Activated CD4-positive, alpha-beta T cell treated with anti-CD3 and anti-CD28 coated beads, Interleukin-2, amount 10 ng/mL, durations not matched to agents 24 days and 14 days (primary cell): ENCODE measurements at places on chromosomes 4 and X.
A peak's percentile ranks its signal among the peaks of the same experiment; 100 is the strongest.

- DNase-seq: peak; percentile 75
These were observed 143.6 kb downstream of the SLIT2 start for GRCh38 chr4:20395160-20395773.

GRCh38 chr4:123616951-123617461 lies 220.4 kb downstream of the SPRY1 start:
- DNase-seq: peak; percentile 83

DNA sequence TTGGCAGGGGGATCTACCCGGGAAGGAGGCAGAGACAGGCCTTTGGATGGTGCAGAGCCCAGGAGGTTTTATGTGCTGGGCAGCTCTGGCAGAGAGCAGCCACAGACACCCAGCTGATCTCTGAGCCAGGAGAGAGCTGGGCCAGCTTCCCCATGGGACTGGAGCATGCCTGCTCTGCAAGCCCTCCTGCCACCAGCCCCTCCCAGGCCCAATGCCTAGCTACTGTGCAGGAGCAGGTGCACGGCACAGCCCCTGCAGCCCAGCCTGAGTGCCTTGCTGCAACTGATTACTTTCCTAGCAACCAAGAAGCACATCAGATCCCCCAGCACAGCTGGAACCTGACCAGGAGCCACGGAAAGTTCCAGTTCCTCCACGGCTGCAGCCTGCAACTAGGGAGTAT lies 57.8 kb upstream of the BEND2 start:
- DNase-seq: no peak

- DNase-seq: no peak
These were observed 559.1 kb downstream of the FSTL5 start for GRCh38 chr4:161604516-161605300.

GRCh38 chr4:55996646-55997045 lies 47.9 kb downstream of the CEP135 start:
- no peak for DNase-seq

DNA sequence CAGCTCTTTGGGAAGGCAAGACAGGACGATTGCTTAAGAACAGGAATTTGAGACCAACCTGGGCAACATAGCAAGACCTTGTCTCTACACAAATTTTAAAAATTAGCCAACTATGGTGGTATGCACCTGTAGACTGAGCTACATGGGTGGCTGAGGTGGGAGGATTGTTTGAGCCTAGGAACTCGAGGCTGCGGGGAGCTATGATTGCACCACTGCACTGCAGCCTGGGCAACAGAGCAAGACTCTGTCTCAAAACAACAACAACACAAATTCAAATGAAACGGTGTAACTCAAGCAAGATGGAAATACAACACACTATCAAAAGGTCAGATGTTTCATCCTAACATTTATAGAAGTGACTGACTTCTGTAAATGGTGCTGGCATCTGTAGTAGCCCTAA lies 37.1 kb downstream of the XG start:
- DNase-seq: no peak

- no peak for DNase-seq
These were observed 150.0 kb downstream of the MAML3 start for GRCh38 chr4:140003876-140004548.

GRCh38 chr4:112251019-112251643 lies 19.5 kb downstream of the AP1AR start:
- DNase-seq: no peak

DNA sequence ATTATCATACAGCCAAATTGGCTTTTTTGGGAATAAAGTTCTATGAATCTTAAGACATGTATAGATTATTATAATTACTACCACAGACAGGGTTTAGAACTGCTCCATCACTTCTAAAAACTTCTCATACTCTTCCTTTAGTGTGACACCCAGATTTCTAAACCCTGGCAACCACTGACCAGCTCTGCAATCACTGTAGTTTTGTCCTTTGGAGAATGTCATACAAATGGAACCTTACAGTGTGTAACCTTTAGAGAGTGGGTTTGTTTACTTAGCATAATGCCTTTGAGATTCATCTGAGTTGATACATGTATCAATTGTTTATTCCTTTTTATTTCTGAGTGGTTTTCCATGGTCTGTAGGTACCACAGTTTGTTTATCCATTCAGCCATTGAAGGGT lies 95.0 kb downstream of the TMEM164 start:
- no peak for DNase-seq

DNA sequence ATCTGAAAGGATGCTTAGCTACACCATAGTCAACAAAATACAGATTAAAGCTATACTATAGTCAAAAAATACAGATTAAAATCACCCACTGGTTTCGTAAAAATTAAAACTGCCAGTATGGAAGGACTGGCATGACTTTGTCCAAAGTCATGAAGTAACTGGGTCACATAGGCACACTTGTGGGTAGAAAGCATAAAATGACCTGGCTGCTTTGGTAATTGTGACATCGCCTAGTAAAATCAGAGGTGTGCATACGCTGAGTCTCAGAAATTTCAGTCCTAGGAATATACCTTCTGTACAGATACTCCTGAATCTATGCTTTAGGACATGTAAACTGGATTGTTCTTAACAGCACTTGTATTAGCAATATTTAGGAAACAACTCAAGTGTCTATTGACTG lies 28.1 kb downstream of the CLNK start:
- no peak for DNase-seq

DNA sequence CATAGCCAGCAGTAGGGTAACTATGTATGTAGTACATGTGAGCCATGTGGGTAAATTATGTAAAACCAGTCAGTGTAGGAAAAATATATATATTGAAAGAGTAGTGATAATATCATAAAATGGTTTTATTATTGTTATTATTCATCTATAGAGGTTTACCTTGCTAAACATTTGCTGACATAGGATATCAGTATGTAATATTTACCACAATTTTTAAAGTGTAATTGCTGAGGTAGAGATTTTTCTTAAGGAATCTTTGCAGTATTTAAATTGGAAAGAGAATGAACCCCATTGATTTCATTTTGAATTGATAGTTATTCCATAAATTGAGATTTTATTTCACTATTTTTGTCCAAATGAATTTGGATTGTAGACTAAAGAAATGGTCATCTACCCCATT lies 27.1 kb downstream of the SLAIN2 start:
- DNase-seq: no peak

DNA sequence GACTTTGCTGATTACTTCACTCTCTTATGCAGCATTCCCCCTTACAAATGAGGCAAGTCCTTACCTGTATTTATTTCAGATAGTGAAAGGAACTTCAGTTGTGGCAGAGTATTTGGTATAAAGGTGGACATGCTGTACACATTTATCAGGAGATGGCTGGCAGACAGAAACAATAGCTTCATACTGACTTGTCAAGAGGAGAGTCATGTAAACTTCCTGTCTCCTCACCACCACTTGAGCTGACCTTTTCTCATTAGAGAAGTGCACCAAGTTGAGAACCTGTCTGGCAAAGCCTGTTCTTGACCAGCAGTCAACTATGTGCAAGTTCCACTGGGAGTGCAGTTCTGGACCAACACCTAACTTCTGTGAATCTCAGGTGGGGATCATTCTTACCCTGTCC lies 80.8 kb downstream of the LARP1B start:
- DNase-seq: no peak
